ENCODE measurements at places on chromosomes 1 and 21. TPM values are rescaled to one million over a fixed set of nuclear protein-coding genes. Genes with fewer than 3 reads are reported as not detected.

GRCh38 chr1:76961181-76961819 is 94.0 kb downstream of the ST6GALNAC5 start:
- H3K4me1 ChIP-seq, result no peaks in the 10 kb centered on the region
- no peaks in the 10 kb centered on the region for H3K27me3 ChIP-seq
- no peak overlapping the region for H3K27ac ChIP-seq
- no peaks in the 10 kb centered on the region for H3K36me3 ChIP-seq
- H3K4me3 ChIP-seq, result no peak overlapping the region

- no peak overlapping the region for H3K4me3 ChIP-seq
- H3K4me1 ChIP-seq, result peaks cover 5% of the 10 kb centered on the region
- no peaks in the 10 kb centered on the region for H3K27me3 ChIP-seq
Measured at GRCh38 chr1:247459507-247459906, 1.6 kb upstream of the OR2B11 start.

FMN2 gene
- total RNA-seq, result not detected

DNA sequence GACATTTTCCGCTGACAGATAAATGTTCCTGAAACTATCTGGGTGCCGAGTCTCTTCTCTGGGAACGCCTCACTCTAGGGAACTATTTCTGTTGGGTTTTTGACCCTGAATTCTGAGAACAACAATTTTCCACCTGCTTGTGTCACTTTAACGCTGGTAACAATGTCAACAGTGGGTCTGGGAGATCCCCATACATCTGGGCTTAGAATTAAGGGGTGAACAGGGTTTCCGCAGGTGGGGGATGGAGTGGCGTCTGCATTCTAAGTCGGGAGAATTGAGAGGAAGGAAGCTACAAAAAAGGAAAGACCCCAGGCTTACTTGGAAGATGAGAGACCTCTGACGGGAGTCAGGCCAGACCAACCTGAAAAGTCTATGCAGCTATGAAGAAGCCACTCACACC is 8.7 kb downstream of the CD247 start:
- H3K4me3 ChIP-seq, result peak overlapping the region; percentile 89
- peak overlapping the region; percentile 72 for H3K27ac ChIP-seq
- peaks cover 68% of the 10 kb centered on the region for H3K36me3 ChIP-seq
- H3K27me3 ChIP-seq, result no peaks in the 10 kb centered on the region
- peaks cover 85% of the 10 kb centered on the region for H3K4me1 ChIP-seq

GRCh38 chr1:81547912-81548303 is 252.8 kb upstream of the ADGRL2 start:
- no peaks in the 10 kb centered on the region for H3K27me3 ChIP-seq
- no peak overlapping the region for H3K27ac ChIP-seq
- no peak overlapping the region for H3K4me3 ChIP-seq
- no peak for DNase-seq

GRCh38 chr21:46009951-46010705 is 28.6 kb downstream of the COL6A1 start:
- no peak for DNase-seq
- no peaks in the 10 kb centered on the region for H3K36me3 ChIP-seq
- H3K27me3 ChIP-seq, result peaks cover 3% of the 10 kb centered on the region
- H3K27ac ChIP-seq, result no peak overlapping the region

DNA sequence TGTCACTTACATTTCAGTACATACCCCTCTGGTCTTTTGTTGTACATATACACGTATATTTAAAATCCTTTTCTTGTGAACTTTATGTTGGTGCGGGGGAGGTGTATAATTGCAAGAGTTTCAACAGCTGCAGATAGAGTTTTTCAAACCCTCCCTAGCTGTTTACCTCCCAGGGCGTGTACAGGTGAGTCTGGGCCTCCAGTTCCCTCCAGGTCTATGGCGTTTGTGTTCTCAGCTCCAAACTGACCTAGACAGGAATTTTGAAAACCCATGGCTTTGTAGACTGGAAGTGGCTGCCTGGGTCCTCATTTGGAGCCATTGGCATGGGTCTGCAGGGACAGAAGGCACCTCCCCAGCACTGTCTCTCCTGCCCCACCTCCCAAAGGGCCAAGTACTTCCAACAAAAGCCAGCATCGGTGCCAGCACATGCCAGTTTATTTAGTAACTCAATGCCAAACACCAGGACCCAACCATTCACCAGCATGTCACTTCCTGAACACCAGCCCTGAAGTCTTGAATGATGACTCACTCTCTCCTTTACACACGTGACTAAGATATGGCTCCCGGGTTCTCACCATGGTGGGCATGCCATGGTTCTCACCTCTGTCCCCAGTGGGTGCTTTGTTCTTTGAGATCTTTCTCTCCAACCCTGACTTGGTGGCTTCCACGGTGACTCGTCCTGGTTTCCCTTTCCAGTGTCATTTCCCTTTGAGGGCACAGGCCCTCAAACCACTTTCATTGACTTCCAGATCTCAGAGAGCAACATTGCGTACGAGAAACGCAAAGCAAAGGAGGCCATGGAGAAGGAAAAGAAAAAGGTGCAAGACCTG is 57.3 kb upstream of the EFHD2 start:
- no peaks in the 10 kb centered on the region for H3K27me3 ChIP-seq
- H3K4me3 ChIP-seq, result no peak overlapping the region
- H3K4me1 ChIP-seq, result peaks cover 43% of the 10 kb centered on the region
- H3K36me3 ChIP-seq, result no peaks in the 10 kb centered on the region
- no peak overlapping the region for H3K27ac ChIP-seq

GRCh38 chr1:184641894-184642293 is 112.8 kb downstream of the EDEM3 start:
- H3K27ac ChIP-seq, result no peak overlapping the region
- no peak for DNase-seq
- H3K36me3 ChIP-seq, result no peaks in the 10 kb centered on the region
- no peak overlapping the region for H3K4me3 ChIP-seq
- no peaks in the 10 kb centered on the region for H3K4me1 ChIP-seq
- no peaks in the 10 kb centered on the region for H3K27me3 ChIP-seq

NBPF6 gene
- not detected for total RNA-seq

DNA sequence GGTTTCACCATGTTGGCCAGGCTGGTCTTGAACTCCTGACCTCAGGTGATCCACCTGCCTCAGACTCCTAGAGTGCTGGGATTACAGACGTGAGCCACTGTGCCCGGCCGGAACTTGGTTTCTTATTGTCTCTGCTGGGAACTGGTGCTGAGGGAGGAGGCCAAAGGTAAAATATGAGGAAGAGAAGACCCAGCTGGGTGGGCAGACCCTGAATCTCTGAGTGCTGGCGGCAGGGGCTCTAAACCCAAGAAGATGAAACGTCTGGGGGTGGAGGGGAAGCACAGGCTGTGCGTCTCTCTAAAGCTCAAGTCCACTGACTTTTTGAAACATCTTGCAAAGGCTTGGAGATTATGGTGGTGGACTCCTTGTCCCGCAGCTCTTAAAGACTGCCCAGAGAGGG is 82.0 kb upstream of the TLR5 start:
- peaks cover 23% of the 10 kb centered on the region for H3K4me1 ChIP-seq
- no peaks in the 10 kb centered on the region for H3K27me3 ChIP-seq
- H3K36me3 ChIP-seq, result no peaks in the 10 kb centered on the region
- no peak for DNase-seq
- no peak overlapping the region for H3K27ac ChIP-seq

KRTAP19-2 gene
- total RNA-seq, result not detected

OR6N1 gene
- not detected for total RNA-seq

- H3K36me3 ChIP-seq, result no peaks in the 10 kb centered on the region
- H3K4me1 ChIP-seq, result no peaks in the 10 kb centered on the region
- H3K27ac ChIP-seq, result no peak overlapping the region
- H3K27me3 ChIP-seq, result no peaks in the 10 kb centered on the region
Measured at GRCh38 chr1:232211149-232211548, 418.8 kb downstream of the SIPA1L2 start.

AADACL3 gene
- not detected for total RNA-seq

DNA sequence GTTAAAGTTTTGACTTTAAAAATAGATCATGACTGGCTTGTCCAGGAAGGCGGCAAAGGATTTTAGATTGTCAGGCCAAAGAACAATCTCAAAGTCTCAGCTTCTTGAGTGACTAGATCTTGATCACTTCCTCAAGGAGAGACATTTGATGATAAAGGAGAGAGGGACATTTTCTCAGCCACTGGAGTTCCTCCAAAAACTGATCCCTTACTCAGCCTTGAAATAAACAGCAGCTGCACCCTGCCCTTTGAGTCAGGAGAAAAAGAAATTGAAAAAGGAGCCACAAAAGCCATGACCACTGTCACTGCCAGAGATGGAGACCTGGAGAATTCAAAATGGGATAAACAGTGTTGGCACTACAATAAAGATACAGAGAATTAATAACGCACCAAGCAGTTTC is 288.4 kb upstream of the PRMT6 start:
- no peaks in the 10 kb centered on the region for H3K27me3 ChIP-seq
- H3K36me3 ChIP-seq, result no peaks in the 10 kb centered on the region
- no peak for DNase-seq
- H3K4me3 ChIP-seq, result no peak overlapping the region

DNA sequence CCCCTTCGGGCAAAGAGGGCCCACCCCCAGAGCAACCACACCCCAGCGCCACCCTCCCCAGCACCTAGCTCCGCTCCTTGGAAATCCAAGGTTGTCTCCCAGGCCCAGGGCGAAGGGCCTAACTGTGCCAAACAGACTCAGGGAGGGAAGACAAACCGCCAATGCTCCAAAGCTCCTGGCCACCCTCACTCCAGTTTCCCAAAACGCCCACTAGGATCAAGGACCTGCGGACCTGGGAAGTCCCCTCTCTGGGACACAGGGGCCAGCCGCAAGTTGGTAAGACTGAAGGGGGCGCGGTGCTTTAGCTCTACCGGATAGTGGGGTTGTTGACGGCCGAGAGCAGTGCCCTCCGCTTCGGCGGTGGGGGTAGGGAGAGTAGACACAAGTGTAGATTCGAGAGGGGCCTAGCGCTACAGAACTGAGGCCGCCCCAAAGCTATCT is 581 bp downstream of the IRF6 start:
- no peaks in the 10 kb centered on the region for H3K36me3 ChIP-seq
- no peak overlapping the region for H3K4me3 ChIP-seq
- no peak for DNase-seq
- H3K27ac ChIP-seq, result no peak overlapping the region

- no peak overlapping the region for H3K4me3 ChIP-seq
- H3K4me1 ChIP-seq, result no peaks in the 10 kb centered on the region
- no peak for DNase-seq
- no peaks in the 10 kb centered on the region for H3K36me3 ChIP-seq
Measured at GRCh38 chr1:42982641-42983040, 24.0 kb upstream of the SLC2A1 start.

DNA sequence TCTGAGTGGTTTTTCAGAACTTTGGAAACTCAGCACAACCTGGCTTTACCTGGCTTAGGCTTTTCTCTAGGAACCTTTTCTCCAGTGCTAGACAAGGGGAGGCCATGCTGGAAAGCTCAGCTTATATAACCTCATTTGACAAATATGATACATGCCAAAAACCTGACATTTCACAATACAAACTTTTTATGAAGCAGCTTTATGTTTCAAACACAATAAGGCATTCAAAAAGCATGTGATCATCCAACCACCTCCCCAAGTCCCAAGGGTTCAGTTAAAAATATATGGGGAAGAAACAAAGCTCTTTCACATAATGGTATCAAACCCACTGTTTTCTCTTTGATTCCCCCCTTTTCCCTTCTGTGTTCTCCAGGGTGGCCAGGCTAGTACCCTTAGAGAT is 63.7 kb downstream of the ZC3H11B start:
- no peaks in the 10 kb centered on the region for H3K27me3 ChIP-seq
- H3K27ac ChIP-seq, result no peak overlapping the region
- no peak for DNase-seq
- H3K36me3 ChIP-seq, result no peaks in the 10 kb centered on the region

FCMR gene
- total RNA-seq, result 171 TPM

DNA sequence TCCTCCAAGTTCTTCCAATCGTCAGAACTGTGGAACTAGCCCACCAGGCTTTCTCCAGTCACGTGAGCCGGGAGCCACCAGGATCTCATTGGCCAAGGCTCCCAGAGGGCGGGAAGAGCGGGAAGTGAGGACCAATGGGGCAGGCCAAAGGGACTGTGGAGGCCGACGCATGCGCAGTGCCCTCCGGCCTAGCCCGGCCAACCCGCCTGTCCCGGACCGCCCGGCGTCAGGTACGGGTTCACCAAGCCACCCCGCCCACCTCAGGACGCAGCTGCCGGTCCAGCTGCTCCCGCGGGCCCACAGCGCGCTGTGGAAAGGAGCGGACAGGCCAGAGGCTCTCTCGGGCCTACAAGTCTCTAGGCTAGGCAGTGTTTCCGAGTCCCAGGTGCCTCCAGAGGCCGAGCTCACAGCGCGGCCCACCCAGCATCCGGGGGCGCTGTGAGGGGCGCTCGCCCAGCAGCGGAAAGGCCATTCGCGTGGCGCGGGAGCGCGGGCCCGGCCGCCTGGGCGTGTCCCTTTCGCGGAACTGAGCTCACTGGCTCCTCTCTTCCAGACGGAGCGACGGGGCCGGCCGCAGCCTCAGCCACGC is 10.9 kb downstream of the OR14I1 start:
- H3K36me3 ChIP-seq, result no peaks in the 10 kb centered on the region
- no peak overlapping the region for H3K4me3 ChIP-seq
- H3K4me1 ChIP-seq, result no peaks in the 10 kb centered on the region
- no peak overlapping the region for H3K27ac ChIP-seq
- DNase-seq, result no peak

- no peak overlapping the region for H3K4me3 ChIP-seq
- DNase-seq, result no peak
- H3K4me1 ChIP-seq, result no peaks in the 10 kb centered on the region
- H3K27me3 ChIP-seq, result no peaks in the 10 kb centered on the region
- no peaks in the 10 kb centered on the region for H3K36me3 ChIP-seq
Measured at GRCh38 chr1:244163861-244164510, 112.9 kb downstream of the ZBTB18 start.

DNA sequence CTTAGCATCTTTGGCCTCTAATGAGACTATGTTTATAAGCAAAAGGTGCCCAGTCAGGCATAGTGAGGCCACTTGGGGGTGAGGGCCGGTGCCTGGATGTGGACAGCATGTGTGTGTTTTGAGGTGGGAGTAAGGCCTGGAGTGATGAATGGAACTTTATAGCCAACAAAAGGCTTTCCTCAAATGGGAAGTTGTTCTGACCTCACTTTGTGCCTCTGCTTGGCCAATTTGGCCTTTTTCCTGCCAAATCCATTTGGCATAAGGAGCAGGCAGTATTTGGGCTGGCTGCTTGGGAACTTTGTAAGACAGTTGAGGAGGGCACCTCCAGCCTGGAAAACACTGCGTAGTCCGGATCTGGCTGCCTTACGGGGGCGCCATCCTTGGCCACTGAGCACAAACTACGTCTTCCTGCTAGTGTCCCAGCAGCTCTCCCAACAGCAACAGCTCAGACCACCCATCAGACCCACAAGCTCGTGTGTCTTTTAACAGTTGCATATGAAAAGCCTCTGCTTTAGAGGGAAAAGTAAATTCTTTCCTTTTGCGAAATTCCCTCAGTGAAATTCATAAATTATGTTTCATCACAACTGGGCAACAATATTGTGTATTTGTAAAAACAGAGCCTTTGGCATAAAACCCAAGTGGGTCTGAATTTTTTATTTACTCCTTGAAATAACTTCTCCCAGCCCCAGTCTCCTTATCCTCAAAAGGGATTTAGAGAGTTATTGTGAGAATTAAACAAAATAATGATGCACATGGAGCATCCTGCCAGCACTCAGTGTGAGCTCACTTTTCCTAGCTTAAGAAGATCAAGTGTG is 322.9 kb downstream of the DISC1 start:
- H3K4me1 ChIP-seq, result no peaks in the 10 kb centered on the region
- H3K27me3 ChIP-seq, result no peaks in the 10 kb centered on the region
- no peak overlapping the region for H3K4me3 ChIP-seq
- H3K36me3 ChIP-seq, result no peaks in the 10 kb centered on the region
- DNase-seq, result no peak

CDKN2C gene
- 4.9 TPM for total RNA-seq
